Activated naive CD8-positive, alpha-beta T cell treated with anti-CD3 and anti-CD28 coated beads, Interleukin-2, amount 50 U/mL, for 16 hours (primary cell): ENCODE measurements at places on chromosomes 6 and 20.

GRCh38 chr6:27894839-27895762 is 17.1 kb downstream of the OR2B2 start:
- DNase-seq = no peak

- no peak for DNase-seq
Measured at GRCh38 chr6:28751514-28751913, 172.3 kb downstream of the TRIM27 start.

DNA sequence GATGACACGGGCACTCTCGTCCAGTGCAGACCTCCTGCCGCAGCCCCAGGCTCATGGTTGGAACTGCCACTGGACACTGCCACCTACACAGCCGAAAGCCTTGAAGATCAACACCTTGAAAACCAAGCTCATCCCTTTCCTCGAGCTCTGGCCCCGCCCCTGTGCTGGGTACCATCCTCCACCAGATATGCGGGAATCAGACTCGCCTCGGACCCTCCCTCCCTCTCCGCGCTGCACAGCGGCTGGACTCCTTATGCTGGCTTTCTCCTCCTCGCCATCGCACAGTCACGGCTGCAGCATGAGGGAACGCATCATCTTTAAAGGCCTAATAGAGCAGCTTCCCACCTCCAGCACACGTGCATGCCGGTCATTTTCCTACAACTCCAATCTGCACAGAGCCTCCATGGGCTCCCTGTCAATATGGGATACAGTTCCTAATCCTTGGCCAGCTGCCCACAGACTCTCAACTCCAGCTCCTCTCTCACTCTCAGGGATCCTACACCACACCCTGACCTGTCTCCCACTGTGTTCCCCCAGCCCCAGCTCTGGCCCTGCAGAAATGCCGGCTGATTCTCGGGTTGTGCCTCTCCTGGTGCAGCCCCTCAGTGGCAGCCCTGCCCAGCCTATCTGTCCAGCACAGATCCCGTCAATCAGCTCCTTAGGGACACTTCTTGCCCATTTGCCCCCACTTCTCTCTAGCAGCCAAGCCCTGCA is 23.2 kb downstream of the TXNDC5 start:
- DNase-seq = no peak

- DNase-seq = no peak
Measured at GRCh38 chr6:136703331-136703865, 88.9 kb downstream of the MAP3K5 start.

DNA sequence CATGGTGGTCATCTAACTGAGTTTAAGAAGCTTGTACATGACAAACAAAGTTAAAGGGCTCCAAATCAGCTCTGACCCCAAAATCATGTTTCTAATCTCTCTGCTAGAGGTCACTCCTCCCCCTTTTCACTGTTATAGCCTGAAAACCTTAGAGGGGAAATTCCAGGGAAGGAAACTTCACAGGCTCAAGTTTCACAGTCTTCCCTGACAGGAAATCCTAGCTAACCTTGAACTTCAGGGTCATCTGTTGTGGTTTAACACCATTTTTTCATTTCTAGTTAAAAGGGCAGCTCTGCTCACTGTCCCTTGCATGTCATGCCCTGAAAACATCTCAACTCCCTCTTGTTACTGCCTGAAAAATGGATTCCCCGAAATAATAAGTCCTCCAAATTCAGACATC is 104.4 kb upstream of the BMP2 start:
- no peak for DNase-seq
